ENCODE measurements at places on chromosomes 2 and 18.

- DNase-seq, result no peak
Observed at GRCh38 chr2:207695293-207695692, 16.1 kb upstream of the CCNYL1 start.

DNA sequence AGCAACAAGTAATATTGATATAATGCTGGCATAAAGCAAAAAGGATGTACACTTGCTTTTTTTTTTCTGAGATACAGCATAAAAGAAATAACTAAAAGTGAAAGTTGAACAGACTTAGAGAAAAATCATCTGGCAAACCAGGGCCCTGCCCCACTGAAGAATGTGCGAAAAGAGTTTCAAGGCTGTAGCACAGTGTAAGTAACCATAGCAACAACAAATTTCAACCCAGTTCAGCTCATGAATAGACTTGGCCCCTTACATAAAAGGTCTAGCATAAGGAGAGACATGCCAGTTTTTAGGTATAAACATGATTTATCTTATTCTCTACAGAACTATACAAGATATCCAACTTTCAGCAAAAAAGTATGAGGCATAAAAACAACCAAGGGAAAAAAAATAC lies 113.7 kb upstream of the GYPC start:
- no peak for DNase-seq

DNA sequence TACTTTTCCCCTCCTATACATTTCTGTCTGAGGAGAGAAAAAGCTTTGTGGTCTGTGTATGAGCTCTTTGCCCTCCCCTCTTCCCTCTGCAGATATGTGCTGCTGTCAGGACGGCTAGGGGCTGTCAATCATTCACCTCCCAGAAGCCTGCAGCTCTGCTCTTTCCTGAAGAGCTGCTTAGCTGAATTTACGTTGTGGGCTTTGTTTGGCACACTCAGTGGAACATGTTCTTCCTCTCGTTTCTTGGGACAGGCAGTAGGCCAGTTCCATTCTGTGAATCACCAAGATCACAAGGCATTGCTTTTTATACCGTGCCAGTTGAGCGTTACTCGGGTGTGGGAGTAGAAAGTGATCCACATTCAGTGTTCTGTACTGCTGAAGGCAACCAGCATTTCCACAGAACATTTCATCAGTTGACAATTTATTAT lies 136.7 kb downstream of the LAMA3 start:
- no peak for DNase-seq

DNA sequence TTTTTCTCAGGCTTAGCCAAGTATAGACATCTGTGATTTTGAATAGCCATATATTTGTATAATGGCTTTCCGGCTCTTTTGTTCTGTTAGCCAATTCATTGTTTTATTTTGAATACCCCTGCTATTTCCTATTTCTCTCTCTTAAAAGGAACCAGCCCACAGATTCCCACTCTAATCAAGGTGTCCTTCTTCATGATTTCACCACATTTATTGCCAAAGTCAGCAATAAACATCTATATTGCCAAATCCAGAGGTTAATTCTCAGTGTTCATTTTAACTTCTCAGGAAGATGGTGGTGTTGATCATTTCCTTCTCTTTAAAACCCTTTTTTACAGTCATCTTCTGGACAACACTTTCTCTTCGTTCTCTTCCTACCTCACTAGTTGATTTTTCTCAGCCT lies 13.1 kb upstream of the ITPRID2 start:
- no peak for DNase-seq

GRCh38 chr18:48698707-48699106 lies 159.9 kb downstream of the CTIF start:
- DNase-seq, result no peak

DNA sequence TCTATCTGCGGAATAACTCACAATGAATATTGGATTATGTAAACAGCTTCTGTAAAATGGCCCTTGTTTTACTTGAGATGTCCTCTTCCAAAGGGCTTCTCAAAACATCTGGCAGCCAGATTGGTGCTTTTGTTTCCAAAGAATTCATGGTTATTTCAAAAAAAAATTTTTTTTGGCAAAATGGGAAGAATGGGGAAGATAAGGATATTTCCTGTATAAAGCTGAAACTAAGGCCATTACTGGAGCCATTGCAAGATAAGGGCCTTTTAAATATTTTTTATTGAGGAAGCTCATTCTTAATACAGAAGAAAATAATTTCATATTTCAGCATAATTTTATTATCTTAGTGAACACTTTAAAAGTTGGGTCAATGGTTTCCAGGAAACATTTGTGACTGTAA lies 259.1 kb downstream of the GALNT13 start:
- no peak for DNase-seq

DNA sequence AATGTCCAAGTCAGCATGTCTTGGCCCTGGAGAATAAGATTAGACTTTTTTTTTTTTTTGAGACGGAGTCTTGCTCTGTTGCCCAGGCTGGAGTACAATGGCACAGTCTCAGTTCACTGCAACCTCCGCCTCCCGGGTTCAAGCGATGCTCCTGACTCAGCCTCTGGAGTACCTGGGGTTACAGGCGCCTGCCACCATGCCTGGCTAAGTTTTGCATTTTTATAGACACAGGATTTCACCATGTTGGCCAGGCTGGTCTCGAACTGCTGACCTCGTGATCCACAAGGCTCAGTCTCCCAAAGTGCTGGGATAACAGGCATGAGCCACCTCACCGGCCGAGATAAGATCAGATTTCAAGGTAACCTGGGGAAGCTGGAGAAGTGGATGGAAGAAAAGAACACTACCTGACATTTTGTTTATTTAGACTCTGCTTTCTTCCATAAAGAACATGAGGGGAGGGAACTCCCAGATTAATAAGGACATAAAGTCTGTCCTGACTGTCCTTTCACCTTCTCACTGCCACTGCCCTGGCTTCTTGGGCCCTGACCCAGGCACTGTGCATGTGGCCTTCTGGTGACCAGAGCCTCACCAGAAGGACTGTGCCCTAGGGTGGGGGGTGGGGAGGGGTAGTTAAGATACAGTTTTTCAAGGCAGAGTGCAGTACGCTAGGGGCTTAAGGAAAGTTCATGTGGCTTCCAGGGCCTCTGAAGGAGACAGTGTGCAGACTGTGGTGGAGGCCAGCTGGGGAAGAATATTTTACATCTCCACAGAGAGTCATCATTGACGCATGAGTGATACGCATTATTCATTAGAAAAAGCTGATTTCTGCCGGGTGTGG lies 4.8 kb upstream of the IMPA2 start:
- DNase-seq, result no peak

GRCh38 chr2:114661971-114662939 lies 219.8 kb downstream of the DPP10 start:
- no peak for DNase-seq

GRCh38 chr2:9258501-9258900 lies 51.9 kb downstream of the ASAP2 start:
- no peak for DNase-seq

DNA sequence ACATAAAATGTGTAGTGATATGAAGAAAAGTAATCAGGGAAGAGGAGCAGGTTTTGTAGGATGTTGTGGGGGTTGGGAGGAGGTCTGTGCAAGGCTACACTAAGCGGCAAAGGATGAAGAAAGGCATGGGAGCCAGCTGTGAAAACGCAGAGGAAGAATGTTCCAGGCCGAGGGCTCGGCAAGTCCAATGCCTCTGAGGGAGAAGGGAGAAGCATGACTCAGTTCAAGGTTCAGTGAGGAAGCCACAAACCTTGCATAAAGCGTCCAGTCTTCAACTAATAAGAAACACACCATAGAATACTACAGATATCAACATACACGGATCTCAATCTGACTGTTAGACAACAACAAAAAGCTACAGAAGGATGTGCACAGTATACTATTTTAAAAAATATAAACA lies 16.2 kb downstream of the EPB41L3 start:
- DNase-seq, result no peak

DNA sequence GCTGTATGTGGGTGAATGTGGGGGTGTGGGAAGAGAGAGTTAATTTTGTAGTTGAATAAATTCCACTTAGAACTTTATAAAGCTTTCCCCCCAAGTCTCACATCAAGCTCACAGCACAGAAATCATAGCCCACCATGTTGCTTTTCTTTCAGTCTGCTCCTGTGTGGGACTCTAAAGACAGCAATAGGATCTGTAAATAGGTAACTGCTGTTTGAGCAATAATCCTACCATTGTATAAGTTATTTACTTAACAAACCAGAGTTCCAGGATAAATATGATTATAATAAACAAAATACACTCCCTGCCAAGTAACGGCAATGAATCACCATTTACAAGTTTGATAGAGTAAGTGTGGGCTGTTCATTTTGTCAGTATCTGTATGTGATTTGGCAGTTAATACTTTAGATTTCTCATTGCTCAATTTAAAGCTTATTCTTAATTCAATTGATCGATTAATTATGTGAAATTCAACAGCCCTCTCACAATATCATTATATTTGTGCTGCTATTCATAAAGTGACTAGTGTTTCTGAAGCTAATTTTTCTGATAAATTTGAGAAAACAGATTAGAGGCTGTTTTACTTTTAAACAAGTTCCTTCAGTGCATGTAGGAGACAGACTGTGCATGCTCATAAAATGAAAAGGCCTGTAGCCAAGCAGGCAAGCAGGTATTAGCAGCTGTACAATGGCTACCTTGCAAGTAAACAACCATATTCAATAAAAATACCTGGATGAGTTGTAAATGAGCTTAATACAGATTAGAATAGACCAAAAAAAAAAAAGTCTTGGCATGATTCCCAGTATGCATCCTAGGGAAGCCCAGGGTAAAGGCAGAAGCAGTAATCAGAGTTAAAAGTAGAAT lies 142.7 kb downstream of the PDE11A start:
- no peak for DNase-seq

GRCh38 chr2:43201497-43201896 lies 24.9 kb downstream of the ZFP36L2 start:
- DNase-seq, result no peak

- no peak for DNase-seq
Observed at GRCh38 chr2:160574468-160575140, 81.0 kb upstream of the RBMS1 start.

- DNase-seq, result no peak
Observed at GRCh38 chr2:55365303-55365702, 54.4 kb downstream of the CCDC88A start.

DNA sequence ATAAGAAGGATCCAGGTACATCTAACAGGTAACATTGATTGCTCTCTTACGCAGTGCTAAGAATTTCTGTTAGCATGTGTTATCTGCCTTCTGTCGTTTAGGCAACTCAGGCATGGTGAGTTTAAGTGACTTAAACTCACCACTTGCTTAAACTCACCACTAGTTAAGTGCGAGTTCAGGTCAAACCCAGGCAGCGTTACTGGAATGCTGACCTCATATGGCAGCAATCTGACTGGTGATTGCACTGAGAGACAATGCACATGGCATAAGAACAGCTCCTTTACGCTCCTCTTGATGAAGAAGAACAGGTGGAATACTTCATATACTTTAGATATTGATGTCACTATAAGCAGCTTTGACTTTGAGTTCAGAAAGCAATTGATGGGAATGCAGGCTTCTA lies 954.1 kb downstream of the SOCS6 start:
- no peak for DNase-seq

GRCh38 chr2:218020966-218021535 lies 18.3 kb upstream of the TNS1 start:
- no peak for DNase-seq

DNA sequence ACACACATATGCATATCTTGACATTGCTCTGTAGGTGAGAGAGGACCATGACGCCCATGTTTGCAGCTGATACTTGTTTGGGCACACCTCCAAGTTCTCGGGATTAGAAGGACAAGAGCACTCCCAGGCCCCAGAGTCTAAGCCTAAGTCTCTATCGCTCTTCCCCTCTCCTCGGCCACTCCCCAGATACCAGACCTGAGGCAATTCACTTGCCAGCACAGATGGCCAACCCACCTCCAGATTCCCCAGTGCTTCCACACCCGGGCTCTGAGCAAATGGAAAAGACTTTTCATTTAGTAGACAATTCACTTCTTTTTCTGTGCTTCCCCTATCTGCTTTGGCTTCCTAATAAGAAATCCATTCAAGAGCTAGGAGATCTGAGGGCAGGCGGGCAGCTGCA lies 32.9 kb downstream of the EHD3 start:
- DNase-seq, result no peak

GRCh38 chr2:26363323-26363722 lies 16.7 kb upstream of the ADGRF3 start:
- no peak for DNase-seq

- no peak for DNase-seq
Observed at GRCh38 chr2:200297989-200298388, 8.5 kb upstream of the SPATS2L start.

GRCh38 chr18:31176531-31176930 lies 13.9 kb upstream of the DSC1 start:
- DNase-seq, result no peak

GRCh38 chr18:58350526-58350925 lies 278.4 kb downstream of the ALPK2 start:
- no peak for DNase-seq

DNA sequence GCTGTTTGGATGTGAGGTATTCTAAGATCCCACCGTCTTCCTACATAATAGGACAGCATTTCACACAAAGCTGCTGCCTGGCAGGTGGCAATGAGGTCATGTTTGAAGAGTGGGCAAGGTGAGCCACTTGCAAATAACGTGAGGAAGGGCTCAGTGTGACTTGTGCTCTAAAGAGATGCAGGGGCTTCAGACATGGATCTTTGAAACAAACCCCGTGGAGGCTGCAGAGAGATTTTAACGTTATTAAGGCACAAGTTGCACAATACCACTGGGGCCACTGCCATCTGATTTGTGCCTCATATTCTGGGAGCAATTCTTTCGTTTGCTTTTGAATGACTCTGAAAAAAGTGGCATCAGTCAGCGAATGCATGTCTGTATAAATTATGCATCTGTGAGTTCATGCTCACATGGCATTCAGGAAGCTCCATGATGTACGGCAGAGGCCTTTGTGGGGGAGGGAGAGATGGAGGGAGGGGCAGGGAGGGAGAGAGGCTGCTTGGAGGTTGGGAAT lies 362.0 kb downstream of the SOX11 start:
- DNase-seq, result no peak

DNA sequence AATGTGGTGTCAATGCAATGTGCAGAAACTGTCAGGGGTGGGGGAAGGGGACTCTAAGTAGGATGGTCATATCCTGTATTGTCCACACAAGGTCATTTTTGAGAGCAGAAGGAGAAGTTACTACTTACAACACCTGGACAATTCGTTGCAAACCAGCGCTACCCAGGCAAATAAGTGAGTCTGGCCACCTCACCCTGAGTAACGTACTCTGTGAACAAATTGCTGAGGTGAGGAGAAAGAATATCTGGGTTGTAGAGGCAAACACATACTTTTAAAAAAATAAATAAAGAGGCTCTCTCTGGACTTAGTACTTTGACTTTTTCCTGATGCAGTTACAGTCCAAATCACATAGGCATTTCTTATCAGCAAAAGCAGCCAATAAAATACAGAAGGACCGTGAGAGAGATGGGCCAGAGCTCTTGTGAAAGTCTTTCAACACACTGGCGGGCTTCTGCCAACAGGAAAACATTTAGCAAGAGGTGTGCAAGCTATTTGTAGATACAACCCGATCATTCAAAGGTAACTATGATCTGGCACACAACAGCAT lies 268.2 kb upstream of the ID2 start:
- no peak for DNase-seq

GRCh38 chr2:186269536-186269935 lies 216.5 kb upstream of the ZC3H15 start:
- DNase-seq, result no peak

Measured in activated naive CD4-positive, alpha-beta T cell (primary cell).